ENCODE measurements at places on chromosomes 1 and 21.

GRCh38 chr1:999725-1000356 lies at the start of gene HES4:
HES4 (minus strand) TSS chr1:1000097; CDS start chr1:999973, 124 bp downstream.
- peak; percentile 90 for DNase-seq

GRCh38 chr1:222911866-222912265 lies 97.0 kb downstream of the DISP1 start:
- no peak for DNase-seq

- DNase-seq: no peak
These were observed 16.5 kb downstream of the PODN start for GRCh38 chr1:53078333-53079101.

- DNase-seq: no peak
These were observed 253.7 kb downstream of the HHAT start for GRCh38 chr1:210582205-210582970.

DNA sequence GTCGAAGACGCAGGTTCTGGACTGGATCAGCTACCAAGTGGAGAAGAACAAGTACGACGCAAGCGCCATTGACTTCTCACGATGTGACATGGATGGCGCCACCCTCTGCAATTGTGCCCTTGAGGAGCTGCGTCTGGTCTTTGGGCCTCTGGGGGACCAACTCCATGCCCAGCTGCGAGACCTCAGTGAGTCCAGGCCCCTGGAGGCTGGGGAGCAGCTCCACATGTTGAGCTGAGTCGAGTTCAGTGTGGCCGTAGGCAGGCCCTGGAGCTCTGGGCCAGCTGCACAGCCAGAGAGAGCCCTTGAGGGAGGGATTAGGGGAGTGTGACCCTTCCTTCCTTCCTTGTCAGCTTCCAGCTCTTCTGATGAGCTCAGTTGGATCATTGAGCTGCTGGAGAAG lies 1.6 kb downstream of the ELF3 start:
- no peak for DNase-seq

- DNase-seq: peak; percentile 69
These were observed 72.1 kb downstream of the SKI start for GRCh38 chr1:2300004-2300771.

DNA sequence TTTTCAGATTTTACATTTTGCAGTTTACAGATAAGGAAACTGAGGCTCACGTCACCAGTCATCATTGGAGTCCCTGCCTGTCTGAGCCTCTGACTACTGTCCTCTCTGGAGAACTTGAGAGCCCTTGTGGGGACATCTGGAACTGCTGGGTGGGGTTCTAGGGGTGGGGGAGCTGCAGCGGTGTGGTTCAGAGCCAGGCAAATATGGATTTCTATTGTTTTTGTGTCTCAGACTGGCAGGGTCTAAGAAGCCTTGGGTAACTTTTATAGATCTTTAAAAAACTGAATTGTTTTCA lies 46.9 kb downstream of the IER5 start:
- no peak for DNase-seq

DNA sequence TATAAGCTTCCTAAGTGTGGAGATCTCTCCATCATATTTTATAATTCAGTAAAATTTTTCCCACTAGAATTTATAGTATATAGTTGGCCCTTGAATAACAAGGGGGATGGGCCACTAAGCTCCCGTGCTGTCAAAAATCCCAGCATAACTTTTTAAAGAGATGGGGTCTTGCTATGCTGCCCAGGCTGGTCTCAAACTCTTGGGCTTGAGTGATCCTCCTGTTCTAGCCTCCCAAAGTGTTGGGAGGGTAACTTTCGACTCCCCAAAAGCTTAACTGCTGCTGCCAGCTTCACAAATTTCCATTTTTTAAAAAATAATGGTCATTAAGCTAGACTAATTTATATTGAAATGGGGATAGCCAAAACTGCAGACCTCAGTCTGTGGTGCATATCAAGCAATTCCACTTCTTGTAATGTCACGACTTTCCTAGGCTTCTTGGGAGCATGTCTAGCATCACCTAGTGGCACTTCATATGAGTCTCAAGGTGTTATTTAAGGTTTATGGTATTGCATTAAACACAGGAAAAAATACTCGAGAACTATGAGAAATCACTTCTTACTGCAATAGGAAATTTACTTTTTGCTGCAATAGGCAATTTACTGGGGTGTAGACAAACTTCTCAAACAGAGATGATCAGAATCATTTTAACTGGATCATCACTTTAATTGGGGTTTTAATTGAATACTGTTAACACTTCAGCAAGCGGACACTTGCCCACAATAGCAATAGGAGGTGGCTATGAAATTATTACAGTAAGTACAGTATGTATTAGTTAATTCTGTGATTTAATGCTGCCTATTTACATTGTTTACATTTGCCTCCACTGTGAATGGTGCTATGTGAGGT lies 19.3 kb upstream of the ACTA1 start:
- DNase-seq: no peak

DNA sequence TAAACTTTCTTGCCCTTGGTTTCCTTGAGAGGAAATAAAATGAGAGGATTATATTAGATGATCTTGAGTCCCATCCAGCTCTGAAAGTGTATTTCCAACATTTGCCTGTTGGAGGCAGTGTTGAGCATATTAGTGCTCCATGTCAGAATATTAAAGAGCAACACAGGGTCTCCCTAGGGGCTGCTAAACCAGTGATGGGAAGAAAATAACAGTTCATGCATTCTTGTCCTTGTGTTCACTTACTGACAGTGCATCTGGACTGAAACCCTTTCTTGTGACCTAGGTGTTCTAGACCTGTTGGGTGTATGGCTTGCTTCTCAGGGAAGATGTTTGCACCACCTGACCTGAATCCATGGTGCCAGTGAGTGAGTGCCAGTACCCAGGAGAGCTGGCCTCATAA lies 124.7 kb upstream of the KIAA0040 start:
- DNase-seq: peak; percentile 40

GRCh38 chr1:217105437-217105836 lies 382.2 kb upstream of the ESRRG start:
- DNase-seq: no peak

DNA sequence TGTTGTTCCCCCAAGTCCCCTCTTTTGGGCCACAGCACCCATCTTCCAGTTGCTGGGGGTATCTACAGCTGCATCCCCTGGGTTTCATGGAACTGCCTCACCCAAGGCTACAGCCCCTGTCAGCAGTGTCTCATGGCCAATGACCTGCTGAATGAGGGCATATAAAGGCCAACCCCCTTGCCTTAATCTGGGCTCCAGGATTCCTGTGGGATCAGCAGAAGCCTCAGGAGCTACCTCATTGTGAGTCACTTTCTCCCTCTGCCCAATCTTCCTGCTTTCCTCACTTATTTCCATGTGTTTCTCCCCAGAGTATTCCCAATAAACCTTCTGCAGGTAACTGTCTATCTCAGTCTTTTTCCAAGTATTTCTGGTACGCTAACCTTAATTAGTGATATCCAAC lies 37.3 kb upstream of the SYT14 start:
- DNase-seq: no peak
